ENCODE measurements at places on chromosomes 16 and 17.

DNA sequence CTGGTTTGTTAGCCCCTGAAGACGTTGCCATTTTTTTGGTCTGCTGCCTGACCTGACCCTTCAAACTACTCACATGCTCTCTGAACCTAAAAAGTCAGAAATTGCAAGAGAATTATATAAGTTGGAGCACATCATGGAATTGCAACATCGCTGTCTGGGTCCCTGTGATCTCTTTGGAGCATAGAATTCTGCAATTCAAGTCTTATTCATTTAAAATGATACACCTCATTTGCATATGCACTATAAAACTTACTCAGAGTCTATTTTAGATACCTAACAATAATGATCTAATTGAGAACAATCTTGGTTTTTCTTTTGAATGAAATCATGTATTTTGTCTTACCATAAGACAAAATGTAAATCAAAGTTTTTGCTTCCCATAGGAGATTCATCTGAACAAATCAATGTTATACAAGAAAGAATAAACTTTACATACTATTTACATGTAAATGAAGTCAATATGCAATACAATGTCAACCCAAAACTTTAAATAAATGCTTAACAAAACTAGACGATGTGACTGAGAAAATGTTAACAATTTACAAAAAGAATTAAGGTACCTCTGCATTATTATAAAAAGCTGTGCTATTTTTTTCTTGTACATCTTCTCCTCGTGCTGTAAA lies 99.7 kb downstream of the HELZ start:
- no peak for DNase-seq

- no peak for DNase-seq
These were observed 30.1 kb downstream of the NLRC3 start for GRCh38 chr16:3546986-3547682.

- DNase-seq: no peak
These were observed 29.9 kb downstream of the KCNJ16 start for GRCh38 chr17:70104791-70105523.

- DNase-seq: no peak
These were observed 4.8 kb upstream of the SMIM5 start for GRCh38 chr17:75628425-75628824.

DNA sequence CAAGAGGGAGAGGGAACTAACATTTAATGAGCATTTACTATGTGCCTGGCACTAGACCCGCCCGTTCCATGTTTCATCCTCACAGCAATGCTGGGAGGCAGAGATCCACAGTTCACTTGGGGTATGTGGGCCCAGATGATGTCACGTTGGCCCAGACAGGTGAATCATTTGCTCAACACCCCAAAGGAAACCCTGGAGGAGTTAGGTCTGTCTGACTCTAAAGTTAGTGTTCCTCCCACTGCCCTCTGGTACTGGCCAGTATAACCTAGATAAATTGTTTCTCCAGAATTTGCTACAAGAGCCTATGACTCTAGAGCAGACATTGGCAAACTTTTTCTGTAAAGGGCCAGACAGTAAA lies 164.6 kb downstream of the VPS53 start:
- no peak for DNase-seq

DNA sequence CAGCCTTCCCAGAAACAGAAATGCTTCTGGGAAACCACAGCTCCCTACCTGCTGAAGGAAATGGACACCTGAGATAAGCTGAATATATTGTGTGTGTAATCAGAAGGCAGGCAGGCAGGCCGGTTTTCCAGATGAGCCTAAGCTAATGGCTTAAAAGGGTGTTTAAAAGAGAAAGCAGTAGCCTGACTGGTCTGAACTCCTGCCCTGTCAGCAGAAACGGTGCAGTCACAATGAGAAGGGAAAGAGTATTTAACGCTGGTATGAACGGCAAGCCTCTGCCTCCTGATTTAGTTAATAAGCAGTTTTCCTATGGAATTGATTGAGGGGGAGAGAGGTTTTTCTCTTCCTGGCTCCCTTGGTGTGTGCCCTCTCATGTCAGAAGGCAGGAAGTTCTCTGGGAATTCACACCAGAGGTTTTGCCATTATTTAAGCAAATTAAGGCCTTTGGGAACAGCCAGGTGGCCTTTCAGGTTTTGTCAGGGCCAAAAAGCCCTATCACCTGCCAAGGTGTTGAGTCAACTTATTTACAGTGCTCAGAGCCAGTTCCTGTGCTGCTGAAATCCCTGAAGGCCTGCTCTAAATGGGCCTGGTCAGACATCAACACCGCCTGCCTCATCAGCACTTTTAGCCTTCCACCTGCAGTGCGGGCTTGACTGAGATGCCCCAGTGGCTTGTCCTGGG lies 41.6 kb downstream of the CDH1 start:
- DNase-seq: peak; percentile 96

GRCh38 chr17:14334919-14335318 lies 34.0 kb downstream of the HS3ST3B1 start:
- no peak for DNase-seq

GRCh38 chr16:66585481-66586239 lies 6.4 kb downstream of the CMTM2 start:
- no peak for DNase-seq

DNA sequence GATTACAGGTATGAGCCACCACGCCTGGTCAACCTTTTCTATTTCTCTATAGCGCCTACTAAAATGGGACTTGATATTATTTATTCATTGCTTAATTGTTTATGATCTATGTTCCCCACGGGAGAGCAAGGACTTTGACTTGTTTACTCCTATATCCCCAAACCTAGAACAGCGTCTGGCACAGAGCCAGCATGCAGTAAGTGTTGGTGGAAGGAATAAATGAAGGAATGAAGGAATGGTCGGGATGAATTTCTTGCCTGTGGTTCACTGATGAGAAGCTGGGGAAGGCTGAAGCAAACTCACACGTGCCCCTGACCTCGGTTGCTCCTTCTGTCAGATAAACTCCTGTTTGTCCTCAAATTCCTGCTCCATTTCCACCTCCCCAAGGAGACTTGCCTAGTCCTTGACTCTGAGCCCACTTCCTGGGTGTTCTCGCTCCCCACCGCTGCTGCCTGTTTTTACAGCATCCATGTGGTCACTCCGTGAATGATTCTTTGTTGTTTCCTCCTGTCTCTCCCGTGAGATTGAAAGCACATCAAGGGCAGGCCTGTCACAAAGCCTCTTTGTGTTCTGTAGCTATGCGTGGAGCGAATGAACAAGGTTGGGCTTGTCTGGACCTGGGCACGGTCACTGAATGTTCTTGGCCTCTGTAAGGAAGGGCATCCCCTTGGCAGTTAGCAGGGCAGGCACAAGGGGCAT lies 17.3 kb downstream of the C17orf100 start:
- DNase-seq: no peak

DNA sequence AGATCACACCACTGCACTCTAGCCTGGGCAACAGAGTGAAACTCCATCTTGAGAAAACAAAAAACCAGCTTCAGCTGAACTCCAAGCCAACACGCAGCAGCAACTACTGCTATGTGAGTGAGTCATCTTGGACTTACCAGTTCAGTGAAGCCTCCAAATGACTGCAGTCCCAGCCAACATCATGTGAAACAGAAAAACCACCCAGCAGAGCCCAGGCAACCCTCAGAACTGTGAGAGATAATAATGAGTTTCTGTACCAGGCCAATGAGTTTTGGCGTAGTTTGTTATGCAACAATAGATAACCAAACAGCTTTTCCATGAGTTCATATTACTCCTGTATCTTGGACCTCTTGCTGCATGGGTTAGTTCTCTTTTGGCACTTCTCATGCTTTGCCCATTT lies 23.3 kb downstream of the PHF12 start:
- no peak for DNase-seq

- no peak for DNase-seq
These were observed 134.2 kb upstream of the CPHXL start for GRCh38 chr16:75860326-75861053.

- no peak for DNase-seq
These were observed 61.7 kb upstream of the XYLT1 start for GRCh38 chr16:17532338-17532995.

GRCh38 chr16:15482068-15482747 lies 47.8 kb downstream of the BMERB1 start:
- peak; percentile 65 for DNase-seq

- DNase-seq: no peak
These were observed 20.1 kb downstream of the KRT25 start for GRCh38 chr17:40735016-40735415.

GRCh38 chr16:75264457-75264998 lies 13.1 kb upstream of the BCAR1 start:
- DNase-seq: no peak

GRCh38 chr17:80101946-80102663 lies 724 bp downstream of the GAA start:
- DNase-seq: peak; percentile 30

DNA sequence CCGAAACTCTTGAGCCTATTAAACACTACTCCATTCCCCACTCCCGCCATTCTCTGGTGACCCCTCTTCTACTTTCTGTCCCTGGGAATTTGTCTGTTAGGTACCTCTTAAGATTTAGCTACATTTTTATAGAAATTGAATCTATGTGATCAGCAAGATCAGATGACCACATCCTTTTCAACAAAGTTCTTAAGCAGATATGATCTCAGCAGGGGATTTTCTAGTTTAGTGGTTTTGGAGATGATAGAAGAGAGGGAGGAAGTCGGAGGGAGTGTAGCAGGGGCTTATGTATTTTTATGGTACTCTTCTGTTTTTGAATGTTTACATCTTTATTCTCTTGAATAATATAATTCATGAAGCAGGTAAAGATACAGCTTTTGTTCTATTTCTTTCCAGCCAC lies 40.8 kb downstream of the RPA1 start:
- DNase-seq: no peak

DNA sequence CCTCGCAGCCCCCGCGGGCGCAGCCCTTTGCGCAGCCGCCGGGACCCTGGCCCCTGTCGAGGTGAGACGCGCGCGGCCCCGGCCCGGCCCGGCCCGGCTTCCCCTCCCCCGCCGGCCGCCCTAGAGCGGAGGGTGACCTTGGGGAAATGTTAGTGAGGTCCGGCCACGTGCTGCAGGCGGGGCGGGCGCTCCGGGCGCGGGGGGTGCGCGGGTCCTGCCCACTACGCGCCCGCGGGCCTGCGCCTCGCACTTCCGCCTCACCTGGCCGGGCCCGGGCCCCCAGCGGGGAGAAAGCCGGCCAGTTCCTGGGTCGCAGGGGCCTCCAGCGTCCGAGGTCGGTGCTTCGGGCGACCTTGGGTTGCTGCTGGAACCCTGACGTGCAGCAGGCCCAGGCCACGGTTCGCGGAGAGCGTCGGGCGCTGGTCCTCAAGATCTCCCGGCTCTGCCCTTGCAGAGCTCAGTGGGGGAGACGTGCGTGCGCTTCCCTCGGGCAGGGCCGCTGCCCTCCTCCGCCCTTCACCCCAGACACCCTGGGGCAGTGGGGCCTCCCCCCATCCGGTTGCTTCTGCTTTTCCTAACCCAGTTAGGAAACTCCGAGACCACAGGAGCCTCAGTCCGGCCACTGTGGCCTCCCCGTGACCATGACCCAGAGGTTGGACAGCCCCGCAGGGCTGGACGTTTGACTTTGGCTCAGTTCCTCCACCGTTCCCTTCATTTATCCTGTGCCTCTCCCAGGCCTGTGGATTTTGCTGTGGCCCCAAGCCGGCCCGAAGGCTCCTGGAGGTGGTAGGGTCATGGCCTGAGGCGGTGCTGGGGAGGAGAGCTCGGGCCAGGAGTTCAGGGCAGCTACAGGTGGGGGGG lies 791 bp downstream of the MCRIP2 start:
- DNase-seq: peak; percentile 89

DNA sequence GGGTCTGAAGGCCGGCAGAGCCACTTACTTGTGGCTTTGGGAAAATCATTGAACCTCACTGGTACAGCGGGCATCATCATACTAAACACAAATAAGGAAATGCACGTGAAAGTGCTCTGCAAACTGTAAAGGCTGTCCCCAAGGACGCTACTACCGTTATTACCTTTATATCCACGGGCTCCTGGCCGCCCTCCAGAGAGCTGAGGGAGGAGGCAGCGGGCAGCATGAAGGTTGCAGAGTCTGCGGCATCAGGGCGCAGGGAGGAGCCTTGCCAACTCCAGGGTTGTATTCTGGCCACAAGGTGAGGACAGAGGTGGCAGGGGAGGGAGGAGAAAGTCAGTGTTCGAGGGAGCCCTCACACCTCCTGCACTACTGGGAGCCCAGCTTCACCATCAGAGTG lies 68.3 kb upstream of the GCSH start:
- DNase-seq: no peak

DNA sequence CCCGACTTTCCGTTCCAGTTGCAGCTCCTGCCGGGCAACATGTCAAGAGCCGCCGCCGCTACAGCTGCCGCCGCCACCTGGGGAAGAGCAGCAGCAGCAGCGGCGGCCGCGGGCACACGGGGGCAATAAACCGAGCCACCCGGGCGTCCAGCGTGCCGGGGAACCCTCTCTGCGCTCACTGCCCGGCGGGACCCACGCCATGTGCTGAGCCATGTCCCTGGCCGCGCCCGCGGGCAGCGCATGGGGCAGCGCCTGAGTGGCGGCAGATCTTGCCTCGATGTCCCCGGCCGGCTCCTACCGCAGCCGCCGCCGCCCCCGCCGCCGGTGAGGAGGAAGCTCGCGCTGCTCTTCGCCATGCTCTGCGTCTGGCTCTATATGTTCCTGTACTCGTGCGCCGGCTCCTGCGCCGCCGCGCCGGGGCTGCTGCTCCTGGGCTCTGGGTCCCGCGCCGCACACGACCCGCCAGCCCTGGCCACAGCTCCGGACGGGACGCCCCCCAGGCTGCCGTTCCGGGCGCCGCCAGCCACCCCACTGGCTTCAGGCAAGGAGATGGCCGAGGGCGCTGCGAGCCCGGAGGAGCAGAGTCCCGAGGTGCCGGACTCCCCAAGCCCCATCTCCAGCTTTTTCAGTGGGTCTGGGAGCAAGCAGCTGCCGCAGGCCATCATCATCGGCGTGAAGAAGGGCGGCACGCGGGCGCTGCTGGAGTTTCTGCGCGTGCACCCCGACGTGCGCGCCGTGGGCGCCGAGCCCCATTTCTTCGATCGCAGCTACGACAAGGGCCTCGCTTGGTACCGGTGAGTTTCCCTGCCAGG lies 604 bp downstream of the HS3ST3B1 start:
- no peak for DNase-seq

DNA sequence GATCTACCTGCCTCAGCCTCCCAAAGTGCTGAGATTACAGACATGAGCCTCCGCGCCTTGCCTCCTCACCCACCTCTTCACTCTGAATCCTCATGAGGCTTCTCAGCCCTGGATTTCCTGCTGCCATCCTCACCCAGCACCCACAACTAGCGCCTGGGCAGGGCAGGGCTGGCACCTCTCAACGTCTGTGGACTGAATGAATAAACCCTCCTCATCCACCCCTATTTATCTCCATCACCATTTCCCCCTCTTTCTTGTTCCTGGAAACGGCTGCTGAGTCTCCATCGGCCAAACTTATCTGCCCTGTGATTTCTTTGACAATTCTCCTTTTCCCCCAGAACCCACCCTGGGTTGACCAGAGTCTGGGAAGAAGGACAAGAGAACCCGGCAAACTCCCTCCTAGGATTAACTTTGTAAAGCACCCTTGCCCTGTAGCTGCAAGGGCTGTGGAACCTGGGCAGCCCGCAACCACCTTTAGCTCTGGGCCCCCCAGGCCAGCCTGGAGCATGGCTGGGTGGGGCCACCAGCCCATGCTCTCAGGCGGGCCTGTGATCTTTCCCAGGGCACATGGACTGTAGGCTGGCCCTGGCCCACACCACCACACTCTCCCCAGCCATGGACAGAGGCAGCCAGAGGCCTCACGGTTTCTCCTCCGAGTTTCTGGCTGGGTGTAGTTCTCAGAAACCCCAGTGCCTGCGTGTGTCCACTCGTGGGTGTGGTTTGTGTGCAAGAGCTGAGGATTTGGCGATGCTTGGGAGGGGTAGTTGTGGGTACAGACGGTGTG lies 2.4 kb downstream of the SPN start:
- no peak for DNase-seq

- no peak for DNase-seq
These were observed 87.3 kb downstream of the YPEL2 start for GRCh38 chr17:59418732-59419166.
